ENCODE measurements at places on chromosomes 2 and 18.

GRCh38 chr2:192090911-192091310 is 103.8 kb downstream of the TMEFF2 start:
- DNase-seq, result peak; percentile 3

- no peak for DNase-seq
Observed at GRCh38 chr18:23878336-23878900, 136.1 kb upstream of the TTC39C start.

DNA sequence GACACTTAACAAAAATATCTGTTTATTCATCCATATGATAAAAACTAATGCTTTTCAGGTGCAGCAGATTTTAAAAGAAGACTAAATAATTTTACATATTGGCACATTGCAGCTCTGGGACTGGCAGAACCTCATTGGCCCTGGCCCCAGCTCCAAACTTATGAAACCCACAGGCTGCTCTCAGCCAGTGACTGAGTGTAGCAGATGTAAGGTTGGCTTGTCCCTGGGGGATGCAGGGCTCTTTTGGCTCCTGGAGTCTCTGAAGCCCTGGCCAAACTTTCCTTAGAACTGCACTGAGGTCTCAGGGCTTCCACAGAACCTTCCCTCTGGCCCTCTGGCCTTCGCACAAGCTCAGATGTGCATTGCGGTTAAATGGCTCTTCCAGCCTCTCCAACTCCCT is 725.0 kb upstream of the SOX11 start:
- no peak for DNase-seq

GRCh38 chr18:7898181-7898580 is 331.1 kb downstream of the PTPRM start:
- DNase-seq, result no peak

- DNase-seq, result peak; percentile 43
Observed at GRCh38 chr2:27356056-27356381, 545 bp downstream of the GTF3C2 start.
